ENCODE measurements at places on chromosomes 13 and 19. TPM values are rescaled to one million over a fixed set of nuclear protein-coding genes. Genes with fewer than 3 reads are reported as not detected.

ZNF829 gene
- total RNA-seq = 2.2 TPM

APOC4 gene
- total RNA-seq = not detected

GSX1 gene
- total RNA-seq = not detected

PPP1R13L gene
- 20.5 TPM for total RNA-seq

LRRC25 gene
- not detected for total RNA-seq

MIA gene
- total RNA-seq = 0.24 TPM

CDC16 gene
- 41.1 TPM for total RNA-seq

ZNF296 gene
- 0.48 TPM for total RNA-seq

GAPDHS gene
- total RNA-seq = not detected

CPAMD8 gene
- 0.96 TPM for total RNA-seq

KLK2 gene
- total RNA-seq = not detected

HOMER3 gene
- total RNA-seq = 110 TPM

ERICH4 gene
- total RNA-seq = not detected

HIPK4 gene
- total RNA-seq = not detected

CSNK1G2 gene
- total RNA-seq = 93.3 TPM

USF2 gene
- total RNA-seq = 41.4 TPM

TMEM190 gene
- 0.96 TPM for total RNA-seq

GPR12 gene
- not detected for total RNA-seq

SIGLEC5 gene
- not detected for total RNA-seq

P2RY11 gene
- 1.7 TPM for total RNA-seq

ATP4A gene
- total RNA-seq = not detected

KRTDAP gene
- 3.1 TPM for total RNA-seq

PTGER1 gene
- total RNA-seq = 0.96 TPM

PCSK4 gene
- 3.4 TPM for total RNA-seq

ISOC2 gene
- total RNA-seq = 88.9 TPM

IGFL3 gene
- total RNA-seq = not detected

LYPD3 gene
- total RNA-seq = 13.0 TPM

NLRP11 gene
- not detected for total RNA-seq

ELSPBP1 gene
- total RNA-seq = not detected

SMIM17 gene
- 0.24 TPM for total RNA-seq

CCDC70 gene
- not detected for total RNA-seq

ZNF540 gene
- not detected for total RNA-seq

C3 gene
- 32.8 TPM for total RNA-seq

ZNF418 gene
- total RNA-seq = 5.1 TPM

DCT gene
- not detected for total RNA-seq

SLC7A9 gene
- not detected for total RNA-seq

C19orf33 gene
- 263 TPM for total RNA-seq

CCNA1 gene
- total RNA-seq = 61.6 TPM

NUFIP1 gene
- total RNA-seq = 2.2 TPM

GPR180 gene
- total RNA-seq = 11.9 TPM

CCDC169 gene
- 0.24 TPM for total RNA-seq

ZNF71 gene
- total RNA-seq = 5.3 TPM

RNF17 gene
- not detected for total RNA-seq

ZNF444 gene
- total RNA-seq = 9.0 TPM
